Left renal cortex interstitium (tissue), 4 donors: ENCODE measurements at places on chromosomes 6 and 20.

DNA sequence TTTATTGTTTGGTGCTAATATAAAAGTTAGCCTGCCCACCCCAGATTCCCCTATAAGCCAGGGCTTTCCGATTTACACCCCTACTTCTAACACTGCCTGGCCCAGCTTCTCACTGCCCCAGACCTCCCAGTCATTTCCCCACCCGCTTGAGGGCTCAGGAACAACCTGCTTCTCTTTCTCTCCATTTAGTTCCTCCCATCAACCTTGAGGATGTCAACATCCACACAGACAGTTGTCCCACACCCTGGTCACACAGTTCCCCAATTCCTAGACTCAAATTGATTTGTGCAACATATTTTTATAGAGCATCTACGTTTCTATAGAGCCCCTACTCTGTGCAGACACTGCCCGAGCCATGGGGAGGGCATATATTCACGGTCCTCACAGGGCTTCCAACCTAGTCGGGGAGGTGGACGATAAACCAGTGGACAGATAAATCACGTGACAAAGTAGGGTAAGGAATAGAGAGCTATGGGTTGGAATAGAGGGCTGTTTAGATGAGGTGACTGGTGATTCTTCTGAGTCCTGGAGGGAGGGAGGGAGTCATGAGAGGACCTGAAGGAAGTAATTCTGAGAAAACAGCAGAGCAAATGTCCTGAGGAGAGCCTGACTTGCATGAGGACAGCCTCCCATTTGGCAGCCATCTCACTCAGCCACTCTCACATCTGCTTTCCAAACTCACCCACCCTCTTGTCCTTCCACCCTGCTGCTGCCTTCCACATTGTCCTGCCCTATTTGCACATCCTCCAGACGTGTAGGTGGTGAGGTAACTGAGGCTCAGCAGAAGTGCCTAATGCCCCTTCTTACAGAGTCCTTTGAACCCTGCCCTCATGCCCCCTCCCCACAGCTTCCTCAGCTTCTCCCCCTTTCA is 6.3 kb downstream of the GABRR2 start:
- no peak for DNase-seq

DNA sequence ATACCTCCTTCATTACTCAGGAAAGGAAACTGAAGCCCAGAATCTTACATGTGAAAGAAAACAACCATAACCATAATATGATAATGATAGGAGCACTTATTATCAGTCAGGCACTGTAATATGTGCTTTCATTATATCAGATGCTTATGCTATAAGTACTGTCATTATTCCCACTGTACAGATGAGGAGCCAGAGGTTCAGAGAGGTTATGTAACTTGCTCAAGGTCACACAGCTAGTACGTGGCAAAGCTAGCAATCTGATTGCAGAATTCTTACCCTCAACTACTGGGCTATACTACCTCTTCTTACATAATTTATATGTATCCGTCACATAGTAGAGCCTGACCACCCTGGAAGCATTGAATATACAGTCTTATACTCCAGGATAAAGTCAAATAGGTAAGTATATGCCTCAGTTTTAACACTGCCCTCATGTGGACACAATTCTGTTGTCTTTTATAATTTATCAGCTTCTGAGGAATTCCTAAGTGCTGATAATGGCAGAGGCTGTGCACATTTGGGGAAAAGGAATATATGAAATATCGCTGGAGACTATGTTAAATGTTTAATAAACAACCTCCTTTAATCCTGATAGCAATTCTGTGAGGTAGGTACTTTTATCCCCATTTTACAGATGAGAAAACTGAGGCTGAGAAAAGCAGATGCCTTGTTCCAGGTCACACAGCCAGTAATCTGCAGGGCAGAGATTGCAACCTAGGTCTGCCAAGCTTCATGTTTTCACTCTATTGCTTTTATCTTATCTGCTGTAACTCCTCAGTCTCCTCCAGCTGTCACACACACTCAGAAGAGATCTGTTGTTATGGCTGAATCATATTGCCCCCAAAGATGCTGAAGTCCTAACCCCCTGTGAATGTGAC is 13.4 kb downstream of the BCAS1 start:
- DNase-seq: no peak

DNA sequence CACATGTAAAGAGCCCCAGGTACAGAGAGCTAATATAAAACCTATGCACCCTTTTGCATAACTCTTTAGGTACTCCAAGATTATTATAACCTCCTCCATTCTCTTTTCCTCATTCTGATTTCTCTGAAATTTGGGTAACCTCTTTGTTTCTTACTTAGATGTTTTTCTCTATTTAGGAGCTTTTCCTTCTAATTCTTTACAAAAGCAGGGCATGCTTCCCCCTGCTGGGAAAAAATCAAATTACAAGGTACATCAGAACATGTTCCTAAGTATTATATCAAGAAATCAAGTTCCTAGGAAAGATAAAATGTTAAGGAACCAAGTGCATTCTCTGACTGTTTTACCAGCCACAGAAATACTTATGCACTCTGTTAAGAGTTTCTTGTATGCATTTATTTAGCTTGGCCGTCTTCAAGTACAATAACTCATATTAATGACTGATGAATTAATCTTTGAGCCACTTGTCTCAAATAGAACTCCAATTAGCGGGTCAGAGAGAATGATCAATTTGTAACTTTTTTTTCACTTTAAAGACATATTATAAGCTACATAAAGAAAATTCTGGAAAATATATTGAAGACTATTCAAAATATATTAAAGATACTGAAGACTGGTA is 2.1 kb downstream of the KHDRBS2 start:
- no peak for DNase-seq

DNA sequence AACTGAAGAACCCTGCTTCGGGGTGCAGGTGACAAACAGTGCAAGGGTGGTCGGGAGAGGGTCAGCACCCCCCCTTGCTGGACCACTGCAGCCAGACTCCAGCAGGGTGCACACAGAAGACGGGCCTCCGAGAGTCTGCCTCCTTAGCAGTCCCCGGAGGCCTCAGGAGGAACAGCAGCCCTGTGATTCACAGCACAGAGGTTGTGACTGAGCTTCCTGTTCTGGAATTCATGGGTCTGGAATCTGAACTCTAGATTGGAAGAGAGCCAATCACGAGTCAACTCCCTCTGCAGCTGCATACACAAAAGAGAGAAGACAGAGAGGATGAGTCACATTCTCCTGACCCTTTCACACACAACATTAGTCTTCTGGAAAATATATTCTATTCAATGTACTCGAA is 249.0 kb upstream of the OPRM1 start:
- DNase-seq: no peak

GRCh38 chr6:167245591-167245990 is 45.5 kb upstream of the UNC93A start:
- no peak for DNase-seq
